ENCODE measurements at places on chromosomes 11 and 22. TPM values are rescaled to one million over a fixed set of nuclear protein-coding genes. Genes with fewer than 3 reads are reported as not detected.

The SAA1 gene
- total RNA-seq = 0.24 TPM

The SYT12 gene
- total RNA-seq = 9.6 TPM

The SEPTIN3 gene
- total RNA-seq = 1.2 TPM

The CNGA4 gene
- total RNA-seq = 0.10 TPM

The OR51B4 gene
- total RNA-seq = not detected

Measured in A549 treated with DMSO at 1 μM for 4 hours (cell line).